ENCODE measurements at places on chromosomes 3 and 15.
A peak's percentile ranks its signal among the peaks of the same experiment; 100 is the strongest.

DNA sequence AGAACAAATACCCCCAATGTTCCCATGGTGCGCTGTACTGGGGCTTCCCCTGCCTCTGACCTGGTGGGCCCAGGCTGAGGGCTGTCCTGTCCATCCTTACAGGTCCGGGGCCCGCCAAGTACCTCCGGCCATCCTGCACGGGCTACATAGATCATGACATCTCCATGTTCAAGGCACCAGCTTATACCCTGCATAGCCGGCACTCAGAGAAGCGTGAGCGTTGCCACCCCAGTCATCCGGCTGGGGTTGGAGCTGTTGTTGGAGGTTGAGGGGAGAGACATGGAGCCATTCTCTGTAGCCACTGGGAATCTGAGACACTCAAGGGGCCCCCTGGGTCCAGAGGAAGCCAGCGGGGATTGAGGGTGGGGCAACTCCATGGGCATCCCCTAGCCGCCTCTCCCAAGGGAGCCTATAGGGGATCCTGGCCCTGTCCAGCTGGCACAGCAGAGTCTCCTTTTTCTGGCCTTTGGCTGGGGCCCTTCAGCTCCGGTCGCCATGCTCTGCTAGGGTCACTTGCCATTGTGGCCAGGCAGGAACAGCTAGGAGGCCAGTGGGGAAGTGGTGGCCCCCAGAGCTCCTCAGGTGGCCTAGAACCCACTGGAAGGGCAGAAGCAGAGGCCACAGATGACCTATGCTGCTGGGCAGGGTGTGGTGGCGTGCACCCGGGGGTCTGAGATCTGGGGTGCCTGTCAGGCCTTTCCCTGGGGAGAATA is 12.5 kb upstream of the CSPG4 start:
- no peaks in the 10 kb centered on the region for H3K27me3 ChIP-seq
- no peak overlapping the region for H3K27ac ChIP-seq
- no peak for DNase-seq
- H3K36me3 ChIP-seq = no peaks in the 10 kb centered on the region
- no peaks in the 10 kb centered on the region for H3K4me1 ChIP-seq

DNA sequence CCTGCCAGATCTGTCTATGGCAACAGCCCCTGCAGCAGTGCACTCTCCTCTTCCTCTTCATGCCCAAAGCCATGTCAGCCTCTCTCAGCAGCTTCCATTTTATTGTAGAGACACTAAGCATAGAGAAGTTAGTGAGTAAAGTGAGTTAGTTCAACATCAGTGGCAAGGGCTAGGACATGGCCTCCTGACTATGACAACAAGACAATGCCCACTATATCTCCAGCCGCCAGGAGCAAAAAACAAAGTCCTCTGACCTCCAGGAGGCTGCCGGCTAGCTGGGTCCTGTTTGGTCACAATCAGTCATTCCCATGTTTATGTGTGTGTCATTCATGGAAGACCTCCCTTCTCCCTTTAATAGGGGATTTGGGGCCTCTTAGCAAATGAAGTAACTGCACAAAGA is 14.9 kb downstream of the NR1I2 start:
- H3K4me1 ChIP-seq = no peaks in the 10 kb centered on the region
- DNase-seq = no peak
- H3K36me3 ChIP-seq = no peaks in the 10 kb centered on the region
- H3K27me3 ChIP-seq = no peaks in the 10 kb centered on the region

- DNase-seq = no peak
- H3K36me3 ChIP-seq = no peaks in the 10 kb centered on the region
- H3K4me1 ChIP-seq = no peaks in the 10 kb centered on the region
- no peak overlapping the region for H3K27ac ChIP-seq
These were observed 1.6 kb downstream of the CYP11A1 start for GRCh38 chr15:74365598-74366445.

DNA sequence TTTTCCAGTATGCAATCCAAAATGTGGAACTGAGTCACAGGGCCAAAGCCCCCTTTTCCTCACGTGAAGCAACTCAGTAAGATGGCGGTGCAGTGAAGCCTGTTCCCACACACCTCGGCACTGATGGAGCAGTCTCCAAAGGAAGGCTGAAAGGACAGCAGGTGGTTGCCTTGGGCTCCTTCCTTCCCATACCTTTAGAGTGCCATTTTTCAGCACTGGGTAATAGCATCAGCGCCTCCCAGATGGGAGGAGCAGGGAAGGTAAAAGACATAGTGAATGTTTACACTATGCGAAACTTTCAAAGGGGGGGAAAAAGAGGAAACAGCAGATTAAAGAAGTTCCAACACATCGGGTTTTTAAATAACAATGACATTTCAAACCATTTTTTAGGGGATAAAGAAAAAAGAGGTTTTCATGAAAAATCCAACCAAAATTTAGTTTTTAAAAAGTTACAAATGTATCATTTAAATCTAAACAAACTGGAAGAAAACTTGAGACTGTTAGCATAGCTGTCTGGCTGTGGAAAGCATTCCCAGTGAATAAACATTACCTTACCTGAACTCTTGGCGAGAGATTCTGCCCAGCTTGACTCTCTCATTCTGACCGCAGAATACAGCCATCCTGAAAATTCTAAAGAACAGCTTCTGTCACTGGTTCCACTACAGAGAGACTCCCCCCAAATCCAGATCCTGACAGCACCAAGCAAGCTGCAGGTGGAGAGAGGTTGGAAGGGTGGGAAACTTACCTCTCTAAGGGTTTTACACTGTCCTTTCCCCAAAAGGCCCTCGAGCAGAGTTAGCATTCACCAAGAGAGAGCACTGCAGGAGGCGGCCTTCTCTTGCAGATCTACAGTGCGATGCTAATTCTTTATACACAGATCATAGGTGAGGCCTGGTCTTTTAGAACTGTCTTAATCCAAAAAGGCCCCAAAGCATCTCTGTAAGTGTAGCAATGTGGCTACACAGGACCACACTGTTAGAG is 32.6 kb downstream of the ABCC5 start:
- peaks cover 77% of the 10 kb centered on the region for H3K36me3 ChIP-seq
- no peak for DNase-seq
- H3K27me3 ChIP-seq = no peaks in the 10 kb centered on the region
- no peaks in the 10 kb centered on the region for H3K4me1 ChIP-seq
- H3K4me3 ChIP-seq = no peak overlapping the region
- H3K27ac ChIP-seq = no peak overlapping the region

DNA sequence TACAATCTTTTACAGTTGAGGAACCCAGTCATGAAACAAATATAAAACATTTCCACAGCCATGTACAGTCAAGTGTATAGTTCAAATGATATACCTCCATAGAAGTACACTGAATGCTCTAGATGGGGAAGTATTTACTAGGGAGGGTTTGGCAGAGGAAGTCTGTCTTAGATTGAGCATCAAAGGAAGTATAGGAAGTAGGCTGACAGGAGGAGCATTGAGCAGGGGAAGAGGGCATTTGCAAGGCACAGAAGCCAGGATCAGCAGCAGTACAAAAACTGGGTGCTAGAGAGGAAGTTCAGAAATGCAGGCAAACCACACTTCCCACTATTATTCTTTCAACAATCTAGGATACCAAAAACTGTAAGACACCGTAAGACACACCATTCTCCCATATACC is 122.6 kb downstream of the ANO10 start:
- no peak overlapping the region for H3K4me3 ChIP-seq
- H3K27me3 ChIP-seq = no peaks in the 10 kb centered on the region
- H3K27ac ChIP-seq = no peak overlapping the region
- H3K36me3 ChIP-seq = no peaks in the 10 kb centered on the region
- DNase-seq = no peak

- DNase-seq = no peak
- H3K27me3 ChIP-seq = no peaks in the 10 kb centered on the region
- H3K36me3 ChIP-seq = no peaks in the 10 kb centered on the region
- H3K4me1 ChIP-seq = no peaks in the 10 kb centered on the region
- H3K27ac ChIP-seq = no peak overlapping the region
These were observed 140.6 kb downstream of the MEIS2 start for GRCh38 chr15:36959746-36960145.

GRCh38 chr3:107235928-107236315 is 141.3 kb upstream of the CCDC54 start:
- no peaks in the 10 kb centered on the region for H3K36me3 ChIP-seq
- H3K4me3 ChIP-seq = peak overlapping the region; percentile 20
- peaks cover 28% of the 10 kb centered on the region for H3K4me1 ChIP-seq
- no peak overlapping the region for H3K27ac ChIP-seq
- DNase-seq = peak; percentile 68

DNA sequence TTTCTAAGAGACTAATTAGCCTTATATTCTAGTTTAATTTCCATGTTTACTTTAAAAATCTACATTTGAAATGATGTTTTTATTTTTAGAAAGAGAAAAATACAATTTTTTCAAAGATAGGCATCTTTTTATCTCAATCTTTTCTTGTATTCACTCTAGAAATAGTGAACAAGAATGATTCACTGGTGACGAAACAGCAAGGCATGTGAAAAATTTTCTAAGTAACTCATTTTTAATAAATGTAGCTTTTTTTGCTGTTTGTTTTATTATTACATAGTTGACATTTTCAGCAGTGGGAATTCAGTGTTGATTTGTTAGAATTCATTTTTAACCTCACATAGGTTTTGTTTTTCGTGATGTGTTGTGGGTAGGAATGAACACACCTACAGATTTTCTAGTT is 1226.4 kb downstream of the NSUN3 start:
- H3K4me1 ChIP-seq = no peaks in the 10 kb centered on the region
- DNase-seq = no peak
- H3K4me3 ChIP-seq = no peak overlapping the region
- H3K36me3 ChIP-seq = no peaks in the 10 kb centered on the region

DNA sequence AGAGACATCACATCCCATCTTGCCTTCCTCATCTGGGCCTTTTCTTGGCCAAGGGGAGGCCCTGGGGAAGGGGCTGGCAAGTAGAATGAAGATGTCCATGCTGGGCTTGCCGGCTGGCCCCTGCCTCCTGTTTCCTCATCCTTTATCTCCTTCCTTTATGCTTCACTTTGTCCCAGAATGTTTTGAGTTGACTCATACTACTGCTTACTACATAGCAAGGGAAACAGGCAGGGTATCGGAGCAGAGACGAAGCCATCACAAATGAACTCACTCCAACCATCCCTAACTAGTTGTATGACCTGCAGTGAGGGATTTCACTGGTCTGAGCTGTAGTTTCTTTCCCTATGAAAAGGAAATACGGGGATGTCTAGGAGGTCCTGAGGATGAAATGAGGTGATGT is 66.0 kb downstream of the CHDH start:
- no peaks in the 10 kb centered on the region for H3K4me1 ChIP-seq
- no peak overlapping the region for H3K27ac ChIP-seq
- DNase-seq = no peak
- no peaks in the 10 kb centered on the region for H3K36me3 ChIP-seq

GRCh38 chr15:73822998-73823397 is 50.4 kb upstream of the TBC1D21 start:
- H3K4me3 ChIP-seq = no peak overlapping the region
- DNase-seq = peak; percentile 13
- no peaks in the 10 kb centered on the region for H3K36me3 ChIP-seq
- no peak overlapping the region for H3K27ac ChIP-seq

DNA sequence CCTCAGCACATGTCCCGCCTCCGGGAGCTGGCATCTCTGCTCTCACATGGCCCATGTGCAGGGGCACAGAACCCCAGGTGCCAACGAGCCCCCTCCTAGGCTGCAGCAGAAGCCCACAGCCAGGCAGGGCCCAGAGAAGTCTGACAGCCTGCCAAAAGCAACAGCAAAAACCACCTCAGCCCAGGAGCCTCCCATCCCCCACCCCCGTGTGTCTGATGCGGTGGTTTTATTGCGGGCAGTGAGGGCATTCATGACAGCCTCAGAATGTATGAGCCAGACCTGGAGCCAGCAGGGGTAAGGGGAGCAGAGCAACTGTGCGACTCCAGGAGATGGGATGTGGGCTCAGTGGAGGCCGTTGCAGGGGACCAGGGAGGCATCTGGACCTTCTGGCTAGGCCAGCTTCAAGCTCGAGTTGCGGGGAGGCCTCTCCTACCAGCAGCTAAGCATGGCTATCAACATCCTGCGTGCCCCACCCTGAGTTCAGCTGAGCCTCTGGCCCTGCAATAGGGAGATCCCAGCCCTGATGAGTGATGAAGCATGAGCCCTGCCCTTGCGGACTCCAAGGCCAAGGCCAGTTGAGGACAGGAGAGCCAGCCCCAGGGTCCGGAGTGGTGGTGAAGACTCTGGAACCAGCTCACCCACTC is 52.5 kb downstream of the CYP11A1 start:
- no peak overlapping the region for H3K4me3 ChIP-seq
- no peak overlapping the region for H3K27ac ChIP-seq
- H3K4me1 ChIP-seq = no peaks in the 10 kb centered on the region
- H3K36me3 ChIP-seq = no peaks in the 10 kb centered on the region

DNA sequence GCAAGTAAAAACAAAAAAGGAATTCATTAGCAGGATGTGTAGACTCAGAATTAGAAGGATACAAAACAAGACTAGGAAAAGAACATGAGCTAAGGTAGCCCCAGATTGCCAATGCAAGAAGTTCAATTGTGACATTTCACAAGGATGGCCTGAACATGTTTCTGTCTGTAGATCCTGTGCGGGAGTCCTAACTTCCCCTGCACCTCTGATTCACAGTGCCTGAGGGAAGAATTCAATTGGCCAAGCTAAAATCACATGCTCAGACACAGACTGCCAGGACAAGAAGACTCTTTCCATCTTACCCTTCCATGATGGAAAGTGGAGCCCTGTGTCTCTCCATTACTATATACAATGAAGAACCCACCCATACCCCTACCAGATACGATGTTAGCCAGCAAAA is 251.5 kb downstream of the KCNH8 start:
- H3K27me3 ChIP-seq = no peaks in the 10 kb centered on the region
- DNase-seq = no peak
- no peaks in the 10 kb centered on the region for H3K4me1 ChIP-seq
- no peaks in the 10 kb centered on the region for H3K36me3 ChIP-seq
- no peak overlapping the region for H3K4me3 ChIP-seq
- no peak overlapping the region for H3K27ac ChIP-seq

DNA sequence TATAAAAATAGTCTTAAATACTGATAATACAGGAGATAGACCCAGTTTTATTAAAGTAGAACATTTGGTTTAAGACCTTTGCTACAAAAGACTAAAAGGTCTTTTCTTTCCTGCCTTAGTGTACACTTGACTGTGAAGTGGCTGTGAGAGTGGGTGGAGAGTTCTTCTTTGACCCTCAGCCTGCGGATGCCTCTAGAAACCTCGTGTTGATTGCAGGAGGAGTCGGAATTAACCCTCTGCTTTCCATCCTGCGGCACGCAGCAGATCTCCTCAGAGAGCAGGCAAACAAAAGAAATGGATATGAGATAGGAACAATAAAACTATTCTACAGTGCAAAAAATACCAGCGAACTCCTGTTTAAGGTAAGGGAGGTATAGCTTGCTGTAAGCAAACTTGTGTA is 36.5 kb downstream of the OXNAD1 start:
- peaks cover 87% of the 10 kb centered on the region for H3K4me1 ChIP-seq
- H3K27ac ChIP-seq = peak overlapping the region; percentile 95
- H3K27me3 ChIP-seq = no peaks in the 10 kb centered on the region
- H3K4me3 ChIP-seq = no peak overlapping the region
- DNase-seq = peak; percentile 65
- peaks cover 55% of the 10 kb centered on the region for H3K36me3 ChIP-seq

- no peak overlapping the region for H3K27ac ChIP-seq
- H3K36me3 ChIP-seq = peaks cover 11% of the 10 kb centered on the region
- no peak overlapping the region for H3K4me3 ChIP-seq
- no peak for DNase-seq
These were observed 180.0 kb downstream of the CBLB start for GRCh38 chr3:105688821-105689220.

- H3K36me3 ChIP-seq = no peaks in the 10 kb centered on the region
- no peak overlapping the region for H3K4me3 ChIP-seq
- H3K27ac ChIP-seq = no peak overlapping the region
- no peak for DNase-seq
- no peaks in the 10 kb centered on the region for H3K4me1 ChIP-seq
These were observed 16.9 kb upstream of the RAB7A start for GRCh38 chr3:128709038-128709437.
